ENCODE measurements at places on chromosomes 2 and 18. TPM values are rescaled to one million over a fixed set of nuclear protein-coding genes. Genes with fewer than 3 reads are reported as not detected.

FSHR gene
- not detected for total RNA-seq

DSG1 gene
- total RNA-seq = not detected

TSPYL6 gene
- total RNA-seq = not detected

- DNase-seq = no peak
Observed at GRCh38 chr2:231394211-231395141, 1.0 kb upstream of the B3GNT7 start.

- DNase-seq = peak; percentile 78
Observed at GRCh38 chr2:113282747-113283533, 4.2 kb upstream of the PAX8 start.

- DNase-seq = peak; percentile 10
Observed at GRCh38 chr2:219598308-219599078, 836 bp downstream of the STK11IP start.

GRCh38 chr18:24629921-24630320, 169.5 kb downstream of the HRH4 start:
- no peak for DNase-seq

- DNase-seq = no peak
Observed at GRCh38 chr2:71639735-71640134, 186.4 kb downstream of the DYSF start.

LCT gene
- not detected for total RNA-seq

- no peak for DNase-seq
Observed at GRCh38 chr2:139940686-139941085, 1160.5 kb upstream of the NXPH2 start.

DNA sequence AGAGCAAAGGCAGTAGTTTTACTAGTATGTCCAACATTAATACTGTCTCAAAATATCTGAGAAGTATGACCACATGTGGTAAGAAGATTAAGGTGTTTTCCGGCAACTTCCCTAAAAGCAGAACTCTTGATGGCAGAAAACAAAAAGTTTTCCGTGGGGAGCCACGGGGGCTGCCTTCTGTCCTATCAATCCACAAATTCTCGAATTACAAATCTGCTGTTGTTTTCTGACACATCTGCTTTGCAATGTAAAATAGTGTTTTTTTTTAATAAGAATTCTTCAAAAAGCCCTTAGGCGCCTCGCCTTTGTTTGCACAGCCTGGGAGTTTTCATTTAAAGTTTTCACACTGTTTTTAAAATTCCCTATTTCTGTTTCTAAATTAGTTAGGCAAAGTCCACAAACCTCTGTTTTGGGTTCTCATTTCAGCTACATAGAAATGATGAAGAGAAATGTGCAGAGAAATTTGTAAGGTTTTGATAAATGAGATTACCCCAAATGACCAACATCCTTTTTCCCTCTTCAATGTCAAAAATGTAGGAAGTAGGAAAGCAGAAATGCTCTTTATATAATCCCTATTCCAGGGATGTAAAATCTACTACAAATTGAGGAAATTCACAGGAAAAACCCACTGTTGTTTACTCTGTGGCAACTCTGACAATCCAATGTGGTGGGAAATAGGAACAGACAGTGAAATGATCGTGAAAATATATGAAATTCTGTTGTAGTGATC, 385.8 kb downstream of the ZEB2 start:
- DNase-seq = no peak

DNA sequence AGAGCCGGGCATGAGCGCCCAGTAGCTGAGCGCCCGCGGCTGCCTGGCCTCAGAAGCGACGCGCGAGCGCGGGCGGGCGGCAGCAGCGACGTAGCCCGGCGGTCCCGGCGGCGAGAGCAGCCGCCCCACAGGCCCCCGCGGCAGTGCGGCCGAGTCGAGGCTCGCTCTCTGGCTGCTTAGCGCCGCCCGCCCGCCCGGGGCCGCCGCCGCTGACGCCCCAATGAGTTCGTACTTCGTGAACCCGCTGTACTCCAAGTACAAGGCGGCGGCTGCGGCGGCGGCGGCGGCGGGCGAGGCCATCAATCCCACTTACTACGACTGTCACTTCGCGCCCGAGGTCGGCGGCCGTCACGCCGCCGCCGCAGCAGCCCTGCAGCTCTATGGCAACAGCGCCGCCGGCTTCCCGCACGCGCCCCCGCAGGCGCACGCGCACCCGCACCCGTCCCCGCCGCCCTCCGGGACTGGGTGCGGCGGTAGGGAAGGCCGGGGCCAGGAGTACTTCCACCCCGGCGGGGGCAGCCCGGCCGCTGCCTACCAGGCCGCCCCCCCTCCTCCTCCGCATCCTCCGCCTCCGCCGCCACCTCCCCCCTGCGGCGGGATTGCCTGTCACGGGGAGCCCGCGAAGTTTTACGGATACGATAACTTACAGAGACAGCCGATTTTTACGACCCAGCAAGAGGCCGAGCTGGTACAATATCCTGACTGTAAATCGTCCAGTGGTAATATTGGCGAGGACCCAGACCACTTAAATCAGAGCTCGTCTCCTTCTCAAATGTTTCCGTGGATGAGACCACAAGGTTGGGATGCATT, 847 bp downstream of the HOXD8 start:
- DNase-seq = no peak

KLHL14 gene
- total RNA-seq = not detected

RHBDD1 gene
- total RNA-seq = 75.2 TPM

DNMT3A gene
- 8.0 TPM for total RNA-seq

METTL8 gene
- 55.1 TPM for total RNA-seq

RUFY4 gene
- not detected for total RNA-seq

FOXD4L1 gene
- total RNA-seq = 0.63 TPM

GRCh38 chr2:47422560-47422959, 19.6 kb downstream of the MSH2 start:
- DNase-seq = peak; percentile 18

DNA sequence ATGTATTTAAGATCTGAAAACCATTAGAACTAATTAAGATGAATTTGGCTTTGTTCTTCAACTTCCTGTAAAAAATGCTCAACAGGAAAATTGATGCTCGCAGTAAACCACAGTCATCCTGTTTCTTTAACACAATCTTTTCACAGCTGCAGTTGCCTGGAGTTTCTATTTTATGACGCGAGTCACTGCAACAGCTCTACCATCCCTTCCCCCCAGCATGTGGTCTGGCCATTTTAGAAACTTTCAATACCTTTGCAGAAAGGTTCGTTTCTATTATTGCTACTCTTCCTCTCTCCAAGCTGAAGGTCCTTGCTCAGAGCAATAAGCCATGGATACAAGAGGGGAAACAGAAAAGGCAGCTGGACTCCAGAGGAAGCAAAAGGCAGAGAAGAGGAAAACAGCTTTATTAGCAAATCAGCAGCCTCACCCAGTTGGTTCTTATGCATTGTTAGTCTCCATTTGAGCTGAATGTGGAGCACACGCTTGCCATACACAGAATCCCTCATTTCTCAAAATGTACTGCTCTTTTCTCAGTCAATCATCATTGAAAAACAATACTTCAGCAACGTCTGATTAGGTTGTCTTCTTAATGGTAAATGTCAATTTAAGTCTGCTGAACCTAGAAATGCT, 3.9 kb downstream of the WIPF1 start:
- peak; percentile 43 for DNase-seq

GRCh38 chr2:102282678-102283091, 28.7 kb upstream of the IL1RL1 start:
- no peak for DNase-seq

DNA sequence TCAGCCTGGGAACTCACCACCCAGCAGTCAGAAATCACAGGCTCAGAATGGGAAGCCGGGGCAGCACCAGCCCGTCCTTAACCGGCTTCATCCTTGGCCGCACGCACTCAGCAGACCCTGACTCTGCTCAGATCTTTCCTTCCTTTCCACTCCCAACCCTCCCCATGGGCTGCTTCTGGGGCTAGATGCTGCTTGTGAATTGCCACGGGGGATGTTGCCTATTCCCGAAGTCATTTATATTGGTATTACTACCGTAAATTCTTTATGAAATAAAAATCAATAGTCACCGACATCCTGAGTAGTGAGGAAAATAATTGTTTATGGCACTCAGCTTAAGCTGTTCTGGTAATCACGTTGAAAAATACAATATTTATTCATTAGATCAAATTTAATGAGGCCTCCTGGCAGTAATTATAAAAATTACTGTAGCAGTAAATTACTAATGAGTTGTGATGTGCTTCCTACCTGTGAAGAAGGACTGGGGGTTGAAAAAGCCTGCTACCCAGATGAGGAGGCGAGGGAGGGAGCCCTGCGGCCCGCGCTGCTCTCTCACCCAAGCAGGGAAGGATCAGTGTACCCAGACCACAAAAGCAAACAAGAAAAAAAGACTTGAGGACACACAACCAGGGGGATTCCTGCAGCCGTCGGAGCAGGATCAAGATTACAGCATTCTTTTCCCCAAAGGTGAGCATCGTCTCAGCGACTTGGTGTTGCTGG, 31.5 kb downstream of the CDCA7 start:
- DNase-seq = no peak

- DNase-seq = no peak
Observed at GRCh38 chr18:48673456-48673852, 134.6 kb downstream of the CTIF start.

DNA sequence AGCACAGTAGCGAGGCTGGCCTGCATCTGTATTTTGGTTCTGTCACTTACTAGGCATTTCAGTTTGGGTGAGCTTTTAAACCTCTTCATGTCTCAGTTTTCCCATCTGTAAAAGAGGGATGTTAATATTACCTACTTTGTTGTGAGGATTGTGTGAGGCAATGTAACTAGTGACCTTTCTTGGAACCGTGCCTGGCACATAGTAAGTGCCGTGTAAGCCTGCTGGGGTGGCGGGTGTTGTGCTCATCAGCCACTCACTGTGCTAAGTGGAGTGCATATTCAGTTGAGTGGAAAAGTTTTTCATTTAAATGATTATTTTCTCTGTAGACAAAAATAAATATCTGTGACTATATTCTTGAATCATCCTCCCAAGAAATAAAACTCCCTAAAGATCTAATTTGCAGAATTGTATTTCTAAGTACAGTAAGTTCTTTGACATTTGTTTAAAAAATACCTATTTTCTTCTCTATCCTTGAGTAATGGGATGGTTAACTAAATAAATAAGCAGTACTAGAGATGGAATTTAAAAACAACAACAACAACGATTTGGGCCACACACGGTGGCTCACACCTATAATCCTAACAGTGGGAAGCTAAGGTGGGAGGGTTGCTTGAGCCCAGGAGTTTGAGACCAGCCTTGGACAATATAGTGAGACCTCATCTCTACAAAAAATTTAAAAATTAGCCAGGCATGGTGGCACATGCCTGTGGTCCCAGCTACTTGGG, 56.7 kb downstream of the MALT1 start:
- peak; percentile 21 for DNase-seq

DNA sequence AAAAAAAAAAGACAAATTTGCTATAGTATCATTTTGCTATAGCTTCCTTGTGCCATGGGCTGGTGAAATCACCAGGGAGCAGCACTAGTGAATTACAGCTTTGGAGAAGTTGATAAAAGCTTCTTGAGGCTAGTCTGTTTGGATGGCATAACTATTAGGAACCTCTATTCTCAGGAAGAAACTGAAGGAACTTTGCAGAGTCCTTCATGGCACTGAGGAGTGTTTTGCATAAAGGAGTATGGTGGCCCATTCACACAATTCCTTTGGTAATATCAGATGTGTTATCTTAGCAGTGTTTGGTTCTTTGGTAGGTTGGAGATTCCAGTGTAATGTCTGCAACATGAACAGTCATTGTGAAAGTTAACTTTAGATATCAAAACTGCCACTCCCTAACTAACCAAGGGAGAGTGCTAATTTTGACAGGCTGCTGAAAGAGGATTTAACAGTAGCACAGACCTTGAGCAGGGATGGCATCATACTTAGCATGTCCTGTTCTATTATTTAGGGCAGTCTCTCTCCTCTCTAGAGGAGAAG, 76.6 kb upstream of the ZFP36L2 start:
- no peak for DNase-seq

MYO5B gene
- total RNA-seq = 26.7 TPM

GRCh38 chr18:55523001-55523400, 65.0 kb downstream of the TCF4 start:
- no peak for DNase-seq

DNA sequence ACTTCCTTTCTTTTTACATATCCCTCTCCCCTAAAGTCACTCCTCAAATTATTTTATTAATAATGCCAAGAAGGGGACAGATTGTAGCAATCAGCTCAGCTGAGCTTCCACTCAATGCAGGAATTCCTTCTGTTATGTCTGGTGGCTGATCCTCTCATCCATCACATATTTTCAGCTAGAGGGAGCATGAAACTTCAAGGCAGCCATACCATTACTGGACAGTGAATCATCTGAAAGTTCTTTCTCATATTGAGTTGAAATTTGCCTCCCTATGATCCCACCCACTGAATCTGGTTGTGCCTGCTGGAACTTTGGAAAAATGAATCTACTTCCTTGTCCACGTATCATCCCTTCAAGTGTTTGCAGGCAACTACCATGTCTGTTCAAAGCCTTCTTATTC, 11.2 kb downstream of the ZNF385B start:
- no peak for DNase-seq

GRCh38 chr2:38214209-38214717, 138.3 kb upstream of the CYP1B1 start:
- no peak for DNase-seq

DNA sequence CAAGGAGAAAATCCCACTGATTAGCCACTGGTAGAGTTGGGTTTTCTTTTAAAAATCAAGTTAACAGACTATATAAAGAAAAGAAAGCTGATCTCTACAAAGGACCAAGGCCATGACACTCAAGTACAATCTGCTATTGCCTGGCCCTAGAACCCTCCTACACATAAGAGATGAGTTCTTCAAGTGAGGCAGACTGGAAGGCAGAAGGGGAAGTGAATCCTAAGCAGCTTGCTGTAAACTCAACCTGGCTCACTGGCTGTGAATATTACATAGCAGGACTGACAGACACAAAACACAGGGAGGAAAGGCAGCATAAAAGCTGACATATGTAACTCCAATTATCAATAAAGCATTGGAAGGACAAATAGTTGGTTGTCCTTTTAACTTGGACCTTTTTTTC, 65.4 kb downstream of the TRIP12 start:
- DNase-seq = no peak

DNA sequence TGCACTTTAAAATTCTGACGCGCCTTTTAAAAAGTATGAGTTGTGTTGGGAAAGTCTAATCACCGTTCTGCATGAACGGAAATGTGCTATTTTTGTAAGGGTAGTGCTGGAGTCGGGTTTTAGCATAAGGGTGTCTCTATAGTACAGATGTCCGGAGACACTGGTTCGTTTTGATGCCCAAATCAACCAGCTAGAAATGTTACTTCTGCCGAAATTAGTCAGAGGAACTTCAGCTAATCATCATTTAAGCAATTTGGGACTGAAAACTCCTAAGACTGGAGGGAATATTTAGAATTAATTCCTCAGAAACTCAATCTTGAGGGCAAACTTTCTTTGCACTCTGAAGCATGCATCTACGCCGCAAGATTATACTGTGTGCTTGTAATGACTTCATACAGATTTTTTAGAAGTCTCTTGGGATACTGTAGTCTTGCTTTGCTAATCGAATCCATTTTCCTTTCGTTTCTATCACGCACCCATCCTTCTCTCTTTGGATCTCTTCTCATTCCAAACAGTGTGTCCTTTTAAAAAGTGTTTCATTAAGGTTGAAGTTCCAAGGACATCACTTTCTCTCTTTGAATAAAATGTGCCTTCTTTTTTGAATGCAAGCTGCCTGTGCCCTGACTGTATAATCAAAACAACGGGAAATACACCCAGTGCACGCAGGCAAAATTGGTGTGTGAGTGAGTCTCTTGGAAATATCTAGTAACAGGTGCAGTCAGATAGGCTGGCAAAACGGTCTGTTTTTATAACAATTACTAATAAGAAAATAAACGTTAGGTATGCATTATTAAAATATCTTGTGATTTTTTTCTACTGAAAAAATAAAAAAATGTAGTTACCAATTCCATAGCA, 270.9 kb upstream of the TCF4 start:
- no peak for DNase-seq

All from MCF 10A (cell line).